ENCODE measurements at places on chromosomes 5 and 9.

DNA sequence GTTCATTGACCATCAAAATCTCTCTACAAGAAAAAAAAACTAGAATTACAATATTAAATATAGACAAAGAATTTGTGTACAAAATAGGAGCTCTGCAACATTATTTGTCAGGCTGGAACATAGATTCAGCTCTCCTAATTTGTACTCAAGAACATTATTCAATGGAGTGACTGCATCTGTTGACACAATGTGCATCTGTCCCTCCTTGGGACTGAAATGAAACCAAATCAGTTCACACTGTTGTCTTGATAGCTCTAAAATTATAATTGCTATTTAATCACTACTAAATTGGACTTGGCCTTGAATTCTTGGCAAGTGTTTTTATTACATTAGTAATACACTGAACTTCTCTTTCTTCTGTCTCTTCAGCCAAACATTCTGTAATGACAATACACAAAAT is 47.7 kb downstream of the FTMT start:
- DNase-seq: no peak

- DNase-seq: no peak
Measured at GRCh38 chr9:30015073-30015472, 2369.4 kb upstream of the ACO1 start.

DNA sequence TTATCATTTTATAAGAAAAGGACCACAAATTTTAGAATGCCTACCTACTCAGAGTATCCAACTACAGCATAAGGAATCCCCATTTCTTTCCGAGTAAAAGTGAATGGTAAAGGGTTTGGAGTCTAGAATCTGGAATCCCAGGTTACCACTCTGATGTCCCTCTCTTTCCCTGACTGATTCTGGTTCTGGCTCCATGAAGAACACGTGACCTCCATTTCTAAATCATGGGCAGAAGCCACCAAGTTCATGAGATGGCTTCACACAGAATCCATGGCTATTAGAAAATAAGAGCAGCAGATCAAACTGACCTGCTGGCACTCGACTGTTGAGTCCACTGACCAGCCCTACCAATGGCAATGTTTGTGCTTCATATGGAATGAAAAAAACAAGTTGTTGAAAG is 40.7 kb downstream of the PFDN1 start:
- no peak for DNase-seq

GRCh38 chr5:54602475-54602874 is 84.9 kb downstream of the SNX18 start:
- no peak for DNase-seq

- DNase-seq: no peak
Measured at GRCh38 chr9:26665666-26666065, 226.9 kb downstream of the CAAP1 start.

- DNase-seq: no peak
Measured at GRCh38 chr5:17925276-17925675, 291.0 kb downstream of the TAF11L14 start.

- no peak for DNase-seq
Measured at GRCh38 chr5:78661044-78661443, 12.5 kb upstream of the LHFPL2 start.

- no peak for DNase-seq
Measured at GRCh38 chr9:13734601-13735000, 455.1 kb upstream of the MPDZ start.

DNA sequence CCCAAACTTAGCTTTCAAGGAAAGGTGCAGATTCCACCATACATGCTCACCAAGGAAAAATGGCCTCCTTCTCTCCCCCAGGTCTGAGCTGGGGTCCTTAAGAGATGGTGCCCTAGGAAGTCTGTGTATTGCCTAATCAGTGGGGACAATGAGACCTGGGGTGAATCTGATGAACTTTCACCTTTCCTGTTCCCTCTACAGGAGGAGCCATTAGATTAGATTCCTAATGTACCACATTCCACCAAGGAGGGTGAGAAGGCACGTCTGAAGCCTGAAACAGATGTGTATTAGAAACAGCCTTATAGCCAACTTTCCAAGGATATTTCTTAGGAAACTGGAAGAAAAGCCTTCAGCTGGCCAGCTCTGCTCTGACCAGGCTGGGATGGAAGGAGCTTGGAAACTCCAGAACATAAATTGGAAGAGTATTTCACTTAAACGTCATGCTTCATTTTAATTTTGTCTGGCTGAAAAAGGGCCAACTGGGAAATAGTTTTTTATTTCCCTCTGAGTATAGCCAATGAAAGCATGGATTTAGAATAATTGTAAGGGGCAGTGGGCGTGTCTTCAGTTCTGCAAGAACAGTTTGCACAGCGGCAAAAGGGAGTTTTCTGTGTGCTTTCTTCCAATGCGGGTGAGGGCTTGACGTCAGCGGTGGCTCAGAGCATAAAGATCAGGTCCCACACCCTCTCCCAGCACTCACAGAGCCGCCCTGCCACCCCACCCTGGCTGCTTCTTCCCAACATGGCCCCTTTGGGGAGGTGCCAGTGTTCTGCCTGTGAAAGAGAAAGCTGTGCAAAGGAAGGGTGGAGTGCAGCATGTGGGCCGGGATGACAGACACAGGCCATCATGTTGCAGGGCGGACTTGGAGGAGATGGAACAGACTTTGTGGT is 210.9 kb downstream of the ESM1 start:
- DNase-seq: peak; percentile 14

DNA sequence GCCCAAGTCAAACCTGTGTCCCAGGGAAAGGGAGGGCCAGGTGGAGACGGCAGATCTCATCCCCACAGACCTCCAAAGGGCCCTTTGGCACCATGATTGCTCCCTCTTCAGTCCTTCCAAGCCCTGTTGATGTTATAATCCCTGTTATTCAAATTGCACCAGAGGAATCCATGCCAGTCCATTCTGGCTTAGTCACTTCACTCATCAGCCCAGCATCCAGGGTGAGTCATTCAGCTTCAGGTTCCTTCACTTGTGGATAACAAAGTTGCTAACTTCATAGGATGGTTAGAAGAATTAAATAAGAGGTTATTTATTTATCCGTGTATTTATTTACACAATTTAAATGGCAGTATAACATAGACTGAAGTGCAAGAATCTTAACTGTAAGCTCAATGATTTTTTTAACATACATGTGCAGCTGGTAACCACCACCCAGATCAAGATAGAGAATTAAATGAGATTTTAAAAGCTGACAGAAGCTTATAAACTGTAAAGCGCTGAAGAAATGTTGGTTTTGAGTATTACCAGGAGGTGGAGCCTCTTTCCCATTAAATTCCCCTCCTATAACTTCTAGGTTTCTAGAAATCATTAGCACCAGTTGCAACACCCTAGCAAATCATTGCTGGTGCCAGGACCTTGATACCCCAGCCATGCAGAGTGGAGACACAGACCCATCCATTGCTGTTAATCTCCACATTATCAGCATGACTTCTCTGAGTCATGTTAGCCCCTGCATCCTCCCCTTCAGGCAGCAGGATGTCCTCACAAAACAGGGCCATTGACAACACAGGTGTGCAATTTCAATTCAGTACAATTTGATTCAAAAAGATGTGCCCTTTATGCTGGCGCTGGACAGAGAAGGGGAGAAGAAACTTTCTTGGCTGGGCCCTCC is 77.4 kb downstream of the SEC61B start:
- DNase-seq: no peak

DNA sequence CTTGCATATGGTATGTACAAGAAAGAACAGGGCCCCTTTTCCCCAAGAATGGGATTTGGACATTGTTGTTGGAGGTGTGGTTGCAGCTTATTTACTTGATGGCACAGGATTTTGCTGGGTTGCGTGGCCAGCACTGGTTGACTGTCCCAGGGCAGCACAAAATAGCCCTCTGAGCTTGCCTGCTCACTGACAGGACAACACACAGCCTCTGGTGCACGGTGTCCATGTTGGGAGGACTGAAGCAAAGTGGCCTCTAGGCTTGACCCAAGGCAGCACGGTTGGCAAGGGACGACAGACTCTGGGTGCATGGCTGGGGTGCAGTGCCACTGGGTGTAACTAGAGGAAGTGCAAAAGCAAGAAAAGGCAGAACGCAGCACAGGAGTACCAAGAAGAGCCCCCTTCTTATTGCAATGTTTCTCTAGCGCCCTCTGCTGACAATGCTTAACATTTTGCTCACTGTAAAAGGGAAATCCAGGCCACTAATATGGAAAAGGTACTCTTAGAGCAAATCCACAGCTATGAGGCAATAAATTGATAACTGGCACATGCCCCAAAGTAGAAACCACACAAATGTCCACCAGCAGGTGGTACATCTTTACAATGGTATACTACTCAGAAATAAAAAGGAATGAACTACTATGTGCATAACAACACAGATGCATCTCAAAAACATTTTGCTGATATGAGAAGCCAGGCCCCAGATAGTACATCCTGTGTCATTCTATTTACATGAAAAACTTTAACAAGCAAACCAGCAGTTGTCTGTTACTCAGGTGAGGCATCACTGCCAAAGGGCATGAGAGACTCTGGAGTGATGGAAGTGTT is 47.4 kb upstream of the BARX1 start:
- no peak for DNase-seq

- peak; percentile 47 for DNase-seq
Measured at GRCh38 chr5:1325870-1326531, 18.9 kb downstream of the CLPTM1L start.

Measured in dorsolateral prefrontal cortex (tissue), 122 donors.